MM.1S (cell line): ENCODE measurements at places on chromosomes 6 and 20.

DNA sequence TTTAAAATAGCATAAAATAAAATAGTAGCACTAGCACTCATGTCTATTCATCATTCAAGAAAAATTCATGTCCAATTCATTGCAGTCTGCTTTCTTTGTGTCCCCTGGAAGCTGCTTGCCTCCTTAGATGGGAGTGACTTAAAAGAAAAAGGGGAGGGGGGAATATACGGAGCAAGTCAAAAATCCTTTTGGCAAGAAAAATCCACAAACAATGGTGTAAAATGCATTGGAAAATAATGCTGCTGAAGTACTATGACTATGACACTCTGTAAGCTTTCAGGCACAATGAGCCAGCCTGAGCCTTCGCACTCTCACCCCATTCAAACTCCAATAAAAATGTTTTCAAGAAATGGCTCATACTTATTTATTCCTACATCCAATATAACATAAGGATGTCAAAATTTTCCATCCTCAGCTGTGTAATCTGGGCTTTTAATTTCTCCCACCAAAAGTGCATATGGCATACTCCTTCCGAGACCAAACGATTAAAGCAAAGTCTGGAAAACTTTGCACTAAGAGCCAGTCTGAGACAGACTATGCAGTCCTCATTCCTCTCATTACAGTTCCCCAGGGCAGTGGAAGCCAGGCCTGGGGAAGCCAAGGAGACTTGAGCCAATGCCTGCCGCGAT, 790 bp downstream of the NEDD9 start:
- DNase-seq, result no peak

GRCh38 chr20:57199656-57200405, 66.6 kb downstream of the BMP7 start:
- DNase-seq, result no peak

GRCh38 chr6:31186052-31186734, 15.7 kb upstream of the POU5F1 start:
- no peak for DNase-seq

DNA sequence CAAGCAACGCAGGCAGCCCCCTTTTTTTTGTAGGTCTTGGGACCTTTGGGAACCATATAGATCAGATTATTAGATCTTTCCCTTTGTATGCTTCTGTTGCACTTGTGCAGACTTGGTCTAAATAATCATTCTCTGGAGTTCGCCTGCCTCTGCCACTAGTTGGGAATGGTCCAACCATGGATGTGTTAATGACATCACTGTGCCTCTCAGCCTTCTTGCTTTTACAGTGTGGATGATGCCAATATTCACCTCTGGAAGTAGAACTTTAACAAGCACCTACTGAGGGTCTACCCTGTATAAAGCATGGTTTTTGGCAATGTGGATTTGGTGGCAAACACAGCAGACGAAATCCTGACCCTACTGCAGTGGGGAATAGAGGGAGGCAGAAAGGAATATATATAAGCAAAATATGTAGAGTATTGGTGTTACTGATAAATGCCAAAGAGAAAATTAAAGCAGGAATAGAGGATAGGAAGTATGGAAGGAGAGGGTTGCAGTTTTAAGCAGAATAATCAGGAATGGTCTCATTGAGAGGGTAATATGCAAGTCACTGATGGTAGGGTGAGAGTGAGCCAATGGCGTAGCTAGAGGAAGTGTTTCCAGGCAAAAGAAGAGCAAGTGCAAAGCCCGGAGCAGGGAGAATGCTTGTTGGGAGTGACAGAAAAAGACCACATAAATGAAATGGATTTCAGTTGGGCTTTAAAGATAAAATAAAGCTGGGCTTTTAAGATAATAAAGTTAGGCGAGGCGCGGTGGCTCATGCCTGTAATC, 97.5 kb downstream of the DOK5 start:
- no peak for DNase-seq

- DNase-seq, result peak; percentile 38
These were observed 176.6 kb upstream of the POU3F2 start for GRCh38 chr6:98657764-98658163.

DNA sequence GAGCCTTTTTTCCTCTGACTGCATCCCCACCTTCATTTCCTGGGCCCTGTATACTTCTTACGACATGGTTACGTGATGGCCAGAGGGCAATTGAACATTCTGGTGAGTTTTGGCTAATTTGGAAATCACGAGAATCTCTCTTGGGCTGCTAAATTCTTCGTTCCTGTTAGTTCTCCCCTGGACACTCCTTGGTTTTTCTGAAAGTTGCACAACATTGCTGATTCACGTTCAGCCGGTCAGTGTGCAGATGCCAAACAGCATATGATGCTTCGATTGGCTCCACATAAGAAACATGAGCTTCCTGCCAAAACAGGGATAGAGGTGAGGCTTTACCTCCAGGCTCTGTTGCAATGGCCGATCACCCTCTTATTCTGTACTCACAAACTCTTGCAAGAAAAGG, 119.4 kb upstream of the LY86 start:
- DNase-seq, result no peak

DNA sequence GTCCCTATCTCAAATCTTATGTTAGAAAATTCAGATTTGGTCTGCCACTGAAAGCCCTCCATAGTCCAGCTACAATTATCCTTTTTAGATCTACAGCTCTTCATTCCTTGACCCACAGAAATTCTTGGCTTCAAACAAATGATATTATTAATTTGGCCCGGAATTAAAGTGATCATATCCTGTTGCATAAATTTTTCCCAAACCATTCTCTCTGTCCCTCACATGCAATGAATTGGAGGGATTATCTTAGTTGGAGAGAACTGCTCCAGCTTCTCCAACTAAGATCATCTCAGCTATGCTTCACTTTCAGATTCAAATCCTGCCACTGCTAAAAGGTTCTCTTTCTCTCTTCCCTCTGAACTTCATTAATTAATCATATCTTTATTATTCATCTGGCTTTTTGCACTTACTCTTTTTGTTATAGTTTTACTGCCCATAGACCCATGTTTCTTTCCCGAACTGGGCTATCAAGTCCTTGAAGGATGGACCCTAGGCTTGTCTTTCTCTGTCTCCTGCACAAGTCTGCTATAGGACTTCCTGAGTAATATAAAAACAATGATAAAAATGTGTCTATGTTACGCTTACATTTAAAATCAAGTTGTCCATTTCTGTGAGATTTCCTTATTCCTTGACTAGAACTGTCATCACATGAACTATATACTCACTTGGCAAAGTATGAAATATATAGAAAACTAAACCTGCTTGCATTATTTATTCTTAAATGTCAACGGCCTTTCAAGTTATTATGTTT, 493.9 kb upstream of the MARCKS start:
- DNase-seq, result no peak

DNA sequence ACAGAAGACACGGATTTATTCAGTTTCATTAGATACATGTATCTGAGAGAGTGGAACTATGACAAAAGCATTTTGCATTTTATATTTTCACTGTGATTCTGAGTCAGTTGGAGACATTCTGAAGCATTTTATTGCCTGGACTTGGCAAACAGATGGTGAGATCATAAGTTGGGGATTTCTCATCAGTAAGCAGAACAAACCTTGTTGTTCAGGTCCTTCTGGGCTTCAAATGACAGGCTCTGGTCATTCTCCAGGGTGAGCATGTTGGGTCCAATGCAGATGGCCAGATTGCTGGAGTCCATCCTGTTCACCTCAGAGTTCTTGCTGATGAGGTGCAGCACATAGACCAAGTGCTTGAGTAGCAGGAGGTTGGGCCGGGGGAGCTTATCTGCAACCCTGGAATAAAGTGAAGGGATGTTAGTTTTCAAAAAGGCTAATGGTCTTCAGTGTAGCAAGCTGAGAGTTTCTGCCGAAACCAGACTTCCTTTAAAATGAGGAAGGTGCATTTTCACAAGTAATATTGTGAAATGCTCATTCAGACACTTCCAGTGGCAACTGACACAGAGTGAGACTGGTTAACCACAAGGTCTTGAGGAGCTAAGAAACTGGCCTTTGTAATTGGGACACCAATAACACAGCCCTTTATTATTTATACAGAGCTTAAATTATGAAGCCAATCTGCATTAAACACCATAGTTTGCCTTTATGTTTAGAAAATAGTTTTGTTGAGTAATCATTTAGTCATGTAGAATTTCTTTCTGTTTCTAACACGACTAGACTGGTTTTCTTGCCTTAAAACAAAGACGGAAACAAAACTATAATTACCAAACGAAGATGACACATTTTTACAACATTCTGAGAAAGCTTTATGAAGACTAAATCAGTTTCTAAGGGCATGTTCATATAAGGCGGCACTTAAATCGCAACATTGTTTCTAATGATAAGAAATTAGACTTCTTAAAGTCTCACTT, 5.6 kb downstream of the TAGAP start:
- peak; percentile 78 for DNase-seq
